ENCODE measurements at places on chromosomes 3 and 15.
A peak's percentile ranks its signal among the peaks of the same experiment; 100 is the strongest.

GRCh38 chr3:50293079-50293801, 1.0 kb upstream of the IFRD2 start:
- no peak for DNase-seq

- DNase-seq, result no peak
Measured at GRCh38 chr15:94700211-94700610, 468.9 kb downstream of the MCTP2 start.

- DNase-seq, result no peak
Measured at GRCh38 chr3:59133311-59133710, 83.5 kb upstream of the CFAP20DC start.

DNA sequence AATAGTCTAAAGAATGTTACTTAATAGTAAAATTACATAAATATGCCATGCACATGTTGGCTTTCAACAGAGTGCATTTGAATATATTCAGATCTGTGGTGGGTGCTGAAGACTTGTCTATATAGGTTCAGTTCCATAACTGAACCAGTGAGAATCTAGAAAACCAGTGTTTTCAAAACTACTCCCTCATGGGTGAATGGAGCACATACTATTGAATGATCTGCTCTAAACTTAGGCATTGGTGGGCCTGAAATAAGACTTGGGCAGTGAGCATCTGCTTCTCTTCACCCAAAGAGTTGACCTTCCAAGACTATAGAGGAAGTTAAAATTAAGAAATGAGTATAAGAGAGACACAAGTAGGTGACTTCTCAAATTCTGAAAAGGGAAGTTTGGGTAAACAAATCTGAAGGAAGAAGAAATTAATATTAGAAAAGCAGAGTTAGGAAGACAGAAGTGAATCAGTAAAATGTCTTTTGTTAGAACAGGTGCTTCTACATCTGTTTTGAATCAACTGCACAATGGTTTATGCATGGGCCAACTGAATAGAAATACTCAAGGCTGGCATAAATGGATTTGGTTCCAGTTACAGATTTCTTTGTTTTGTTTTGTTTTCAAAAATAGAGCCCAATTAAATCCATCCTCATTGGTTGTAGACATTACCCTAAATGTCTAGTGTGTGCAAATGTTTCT, 19.3 kb downstream of the ALCAM start:
- no peak for DNase-seq

GRCh38 chr3:177410730-177411129, 213.4 kb upstream of the TBL1XR1 start:
- no peak for DNase-seq

DNA sequence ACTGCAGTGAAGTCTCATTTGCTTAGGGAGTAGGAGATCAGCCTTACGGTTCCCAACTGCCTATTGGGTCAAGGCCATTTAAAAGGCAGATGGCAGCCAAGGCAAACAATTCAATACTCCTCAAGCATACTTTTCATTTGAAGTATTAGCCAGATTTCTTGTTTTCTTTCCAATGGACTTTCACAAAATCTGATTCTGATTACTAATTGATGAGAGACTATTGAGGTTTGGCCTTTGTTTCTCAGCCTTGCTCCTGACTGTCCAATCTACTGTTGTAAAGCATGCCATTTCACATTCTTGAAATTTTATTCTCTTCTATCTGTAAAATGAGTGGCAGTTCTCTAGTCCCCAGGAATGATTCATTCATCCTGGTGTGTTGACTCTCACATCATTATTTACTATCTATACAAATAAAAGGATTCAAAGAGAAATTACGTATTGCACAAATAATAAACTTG, 166.2 kb upstream of the TGFBR2 start:
- DNase-seq, result no peak

DNA sequence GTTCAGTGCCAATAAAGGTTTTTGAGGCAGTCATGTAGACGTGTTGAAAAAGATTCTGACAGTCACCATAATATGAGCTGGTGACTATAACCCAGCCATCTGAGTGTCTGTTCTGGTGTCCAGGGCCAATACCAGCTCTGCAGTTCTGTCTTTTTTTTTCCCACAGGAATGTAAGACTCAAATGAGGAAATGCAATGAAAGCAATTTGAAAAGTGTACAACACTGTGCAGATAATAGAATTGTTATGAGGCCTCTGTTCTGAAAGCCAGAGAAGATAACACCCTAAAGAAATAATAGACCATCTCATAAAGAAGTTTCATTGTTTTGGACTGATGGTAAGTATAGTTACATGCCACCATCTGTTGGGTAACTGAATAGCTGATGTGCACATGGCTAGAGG, 57.1 kb downstream of the CLDN1 start:
- DNase-seq, result no peak

- DNase-seq, result no peak
Measured at GRCh38 chr15:46413799-46414198, 779.0 kb downstream of the SQOR start.

DNA sequence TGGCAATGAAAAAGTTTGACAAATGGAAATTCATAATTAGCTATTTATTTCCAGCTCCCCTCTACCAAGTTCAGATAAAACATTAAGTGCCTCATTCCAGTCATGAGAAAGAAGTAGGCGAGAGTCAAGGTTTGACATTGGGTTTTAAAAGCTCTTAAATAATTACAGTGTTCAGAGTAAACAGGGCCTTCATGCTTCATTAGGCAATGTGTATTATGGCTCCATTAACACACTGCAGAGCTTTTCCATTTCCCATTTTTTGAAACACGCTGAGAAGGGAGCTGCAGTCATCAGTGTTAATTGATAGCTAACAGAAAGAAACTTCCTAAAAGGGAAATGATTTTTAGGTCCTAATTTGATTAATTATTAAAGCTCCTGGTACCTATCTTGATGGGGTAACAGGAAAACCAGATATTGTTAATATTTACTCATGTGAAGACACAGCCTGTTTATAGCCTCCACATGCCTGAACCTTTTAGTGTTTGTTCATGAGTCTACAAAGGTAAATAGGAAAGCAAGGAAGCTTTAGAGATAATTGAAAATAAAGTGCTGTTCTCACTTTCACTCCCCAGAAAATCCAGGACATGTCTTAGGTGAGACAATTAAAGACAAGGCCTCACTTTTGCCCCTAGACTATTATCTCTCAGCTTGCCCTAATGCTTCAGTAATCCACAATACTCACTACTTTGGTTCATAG, 28.7 kb downstream of the SST start:
- DNase-seq, result no peak

DNA sequence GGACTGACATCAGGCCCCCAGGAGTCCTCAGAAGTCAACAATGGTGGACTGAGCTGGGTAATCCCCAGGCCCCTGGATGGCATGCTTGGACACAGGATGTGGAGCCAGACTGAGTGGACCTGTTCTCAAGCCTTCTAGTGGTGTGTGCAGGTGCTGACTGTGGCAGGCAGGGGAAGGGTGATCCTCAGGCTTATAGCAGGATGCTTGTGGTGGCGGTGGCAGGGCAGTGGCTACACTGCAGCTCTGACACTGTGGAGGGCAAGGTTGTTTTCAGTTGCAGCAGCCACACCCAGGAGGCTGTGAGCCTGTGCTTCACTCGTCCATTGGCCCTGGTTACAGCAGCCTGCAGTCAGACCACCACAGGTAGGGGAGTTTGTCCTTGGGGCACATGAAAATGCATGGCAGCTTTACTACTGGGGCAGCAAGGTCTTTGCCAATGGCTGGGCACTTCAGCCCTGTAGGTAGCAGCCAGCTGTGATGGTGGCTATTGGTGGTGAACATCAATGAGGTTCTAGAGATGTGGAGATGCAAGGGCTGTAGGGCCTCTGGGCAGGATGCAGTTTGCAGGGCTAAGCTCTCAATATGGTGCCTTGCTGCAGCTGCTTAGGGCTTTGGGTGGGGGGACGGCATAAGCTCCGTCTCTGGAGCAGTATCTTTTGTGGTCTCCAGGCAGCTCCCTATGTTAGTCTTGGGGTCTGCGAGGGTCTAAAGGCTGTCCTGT, 17.5 kb upstream of the MYO5A start:
- DNase-seq, result no peak

- no peak for DNase-seq
Measured at GRCh38 chr15:101502572-101503295, 13.2 kb upstream of the PCSK6 start.

DNA sequence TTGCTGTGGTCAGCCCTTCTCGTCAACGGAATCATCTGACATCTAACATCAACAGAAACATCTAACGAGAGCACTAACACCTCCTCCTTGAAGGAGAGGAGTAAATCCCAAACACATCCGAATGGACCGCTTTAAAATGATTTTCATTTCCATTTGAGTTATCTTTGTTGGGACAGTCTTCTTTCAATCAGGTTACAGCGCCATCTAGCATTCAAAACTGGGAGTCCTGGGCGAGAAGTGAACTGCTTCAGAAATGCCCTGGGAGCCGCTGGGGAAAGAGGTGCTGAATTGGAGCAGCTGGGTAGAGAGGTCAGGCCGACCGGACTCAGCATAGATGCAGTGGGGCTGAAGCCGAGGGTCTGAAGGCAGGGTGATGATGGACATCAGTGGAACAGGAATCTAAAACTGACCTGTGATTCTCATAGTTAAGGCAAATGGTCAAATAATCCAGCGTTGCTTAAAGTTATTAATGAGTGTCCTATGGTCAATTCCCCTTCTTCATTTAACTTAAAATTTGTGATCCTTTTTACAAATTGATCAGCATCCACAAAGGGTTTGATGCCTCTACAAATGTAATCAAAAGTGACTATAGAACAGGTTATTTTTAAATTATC, 170.0 kb upstream of the NDN start:
- no peak for DNase-seq

GRCh38 chr3:13556917-13557316, 8.0 kb downstream of the FBLN2 start:
- no peak for DNase-seq

- DNase-seq, result no peak
Measured at GRCh38 chr3:12343047-12343501, 54.2 kb downstream of the PPARG start.

DNA sequence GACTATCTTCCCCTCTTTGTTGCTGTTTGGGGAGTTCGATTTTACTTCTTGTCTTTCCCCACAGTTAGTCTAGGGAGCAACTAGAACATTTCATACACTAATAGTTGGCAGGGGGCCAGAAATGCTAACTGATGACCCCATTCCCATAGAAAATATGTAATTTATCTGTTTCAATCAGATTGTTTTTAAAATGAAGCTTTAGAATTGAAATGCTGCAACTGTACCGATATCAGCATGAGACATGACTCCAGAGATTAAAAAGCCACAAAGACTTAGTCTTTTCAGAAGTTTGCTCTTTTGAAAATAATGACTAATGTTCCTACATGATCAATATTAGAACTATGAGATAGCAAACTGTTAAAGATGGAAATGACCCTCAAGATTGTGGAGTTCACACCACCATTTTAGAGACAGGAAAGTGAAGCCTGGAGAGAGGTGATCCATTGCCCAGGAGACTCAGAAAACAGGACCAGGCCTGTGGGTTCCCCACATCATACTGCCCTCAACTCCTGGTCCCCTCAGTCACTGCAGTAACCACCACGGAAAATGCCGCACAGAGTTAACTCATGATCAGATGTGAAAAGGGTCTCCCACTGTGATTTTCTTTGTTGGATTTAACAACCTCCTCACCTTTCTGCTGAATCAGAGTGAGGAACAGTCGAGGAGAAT, 130.3 kb downstream of the CHDH start:
- no peak for DNase-seq

DNA sequence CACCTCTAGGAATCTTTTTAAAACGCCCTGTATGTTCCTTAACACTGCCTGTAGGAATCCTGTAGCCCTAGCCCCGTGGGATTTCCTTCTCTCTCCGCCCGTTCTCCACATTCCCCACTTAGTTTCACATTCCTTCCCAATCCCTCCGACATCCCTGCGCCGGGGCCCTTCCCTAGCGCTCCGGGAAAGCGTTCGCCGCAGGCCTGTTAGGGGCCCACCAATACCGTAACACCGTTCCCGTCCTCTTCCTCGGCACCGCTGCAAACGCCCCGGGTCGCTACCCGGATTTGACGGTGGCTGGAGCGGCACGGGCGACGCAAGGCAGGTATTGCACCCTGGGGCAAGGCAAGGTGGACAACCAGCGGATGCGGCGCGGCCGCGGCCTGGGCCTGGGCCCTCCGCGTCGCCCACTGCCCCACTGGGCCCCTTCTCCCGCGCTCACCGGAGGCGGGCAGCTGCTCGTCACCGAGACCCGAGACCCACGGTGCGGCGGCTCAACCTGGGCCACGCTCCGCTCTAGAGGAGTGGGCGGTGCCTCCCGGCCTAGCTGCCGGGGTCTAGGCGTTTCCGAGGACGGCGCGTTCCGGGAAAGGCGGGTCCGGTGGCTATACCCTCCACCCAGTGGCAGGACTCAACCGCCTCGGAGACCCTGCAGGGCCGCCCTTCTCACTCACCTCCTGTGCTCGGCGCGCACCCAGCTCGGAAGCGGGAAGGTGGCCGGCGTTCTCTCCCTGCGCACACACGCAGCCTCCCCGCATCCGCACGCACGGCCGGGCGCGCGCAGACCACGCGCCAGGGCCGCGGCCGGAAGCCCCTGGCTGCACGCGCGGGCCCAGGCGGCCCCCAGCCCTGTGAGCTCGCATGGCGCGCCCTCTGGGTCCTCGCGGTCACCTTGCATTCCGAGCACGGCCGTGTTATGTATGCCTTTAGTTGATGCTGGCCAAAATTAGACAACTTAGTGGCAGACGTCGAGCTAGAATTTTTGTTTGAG, at the start of gene B3GALNT1:
B3GALNT1 (minus strand) TSS at position 789 of the 991 bp plus-strand sequence. CDS start 18,595 bp downstream, outside the sequence.
- peak; percentile 3 for DNase-seq

GRCh38 chr3:5431811-5432378, 244.4 kb downstream of the EDEM1 start:
- no peak for DNase-seq

GRCh38 chr15:79878078-79878705, 18.6 kb downstream of the MTHFS start:
- DNase-seq, result no peak

- no peak for DNase-seq
Measured at GRCh38 chr3:126026761-126027160, 57.2 kb downstream of the SLC41A3 start.

DNA sequence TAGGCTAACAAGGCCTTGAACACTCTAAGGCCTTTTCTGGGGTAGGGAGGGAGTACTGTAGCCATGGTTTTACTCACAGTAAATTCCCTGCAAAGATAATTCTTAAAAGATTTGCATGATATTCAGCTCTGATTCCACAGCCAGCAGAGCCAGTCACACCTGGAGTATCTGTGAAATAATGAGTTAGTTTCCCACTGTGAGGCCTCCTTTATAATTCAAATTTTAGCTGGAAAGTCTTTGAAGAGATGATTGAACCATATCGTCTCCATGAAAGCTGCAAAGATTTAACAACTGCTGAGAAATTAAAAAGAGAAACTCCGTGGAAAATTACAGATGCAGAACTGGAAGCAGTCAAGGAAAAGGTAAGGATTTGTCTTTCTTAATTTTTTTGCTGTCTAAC, 32.3 kb upstream of the DUT start:
- DNase-seq, result no peak

DNA sequence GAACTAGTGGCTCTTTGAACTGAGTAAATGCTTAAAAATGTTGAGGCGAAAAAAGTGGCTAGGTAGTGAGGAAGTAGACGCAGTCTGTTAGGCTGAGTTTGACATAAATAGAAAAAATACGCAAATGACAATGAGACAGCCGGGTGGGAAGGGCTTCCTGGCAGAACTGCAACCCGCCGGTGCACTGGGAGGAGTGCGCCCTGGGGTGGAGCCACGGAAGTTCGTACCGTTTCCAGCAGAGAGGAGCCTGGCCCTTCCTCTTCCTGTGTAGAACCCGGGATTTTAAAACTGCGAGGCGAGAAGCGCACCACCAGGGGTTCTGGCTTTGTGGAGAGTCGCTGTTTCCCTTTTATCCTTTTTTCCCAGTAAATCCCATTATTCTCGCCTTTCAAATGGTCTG, 602.6 kb downstream of the PYDC2 start:
- DNase-seq, result no peak

Measured in stimulated activated CD4-positive, alpha-beta T cell treated with anti-CD3 and anti-CD28 coated beads, Interleukin-15, amount 100 ng/mL, for 1 hour (primary cell).